ENCODE measurements at places on chromosomes 11 and 22. TPM values are rescaled to one million over a fixed set of nuclear protein-coding genes. Genes with fewer than 3 reads are reported as not detected.

GRCh38 chr11:95134491-95134890, 44.8 kb downstream of the ENDOD1 start:
- DNase-seq, result no peak

DNA sequence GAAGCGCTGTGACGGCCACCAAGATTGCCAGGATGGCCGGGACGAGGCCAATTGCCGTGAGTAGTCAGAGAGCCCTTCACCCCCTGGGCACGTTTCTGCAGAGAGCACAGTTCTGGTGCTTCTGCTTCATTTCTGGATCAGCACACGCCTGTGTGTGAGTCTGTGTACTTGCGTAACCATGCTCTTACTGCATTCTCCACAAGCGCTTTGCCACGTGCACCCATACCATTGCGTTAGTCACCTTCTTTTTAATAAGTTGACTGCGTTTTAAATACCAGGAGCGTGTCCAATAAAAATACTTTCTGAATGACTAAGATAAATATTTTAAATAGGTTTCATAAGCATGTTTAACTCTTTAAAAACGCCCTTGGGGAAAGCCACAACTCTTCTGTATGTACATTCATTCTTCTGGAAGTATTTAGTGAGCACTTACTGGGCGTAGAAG, 143.0 kb upstream of the SORL1-AS1 start:
- DNase-seq, result peak; percentile 3

- DNase-seq, result no peak
Observed at GRCh38 chr11:12784445-12784844, 110.2 kb downstream of the TEAD1 start.

- no peak for DNase-seq
Observed at GRCh38 chr22:30314915-30315314, 11.8 kb downstream of the TBC1D10A start.

- DNase-seq, result no peak
Observed at GRCh38 chr11:80621871-80622270, 1181.0 kb upstream of the TENM4 start.

GRCh38 chr11:80096736-80097135, 655.9 kb upstream of the TENM4 start:
- DNase-seq, result no peak

DNA sequence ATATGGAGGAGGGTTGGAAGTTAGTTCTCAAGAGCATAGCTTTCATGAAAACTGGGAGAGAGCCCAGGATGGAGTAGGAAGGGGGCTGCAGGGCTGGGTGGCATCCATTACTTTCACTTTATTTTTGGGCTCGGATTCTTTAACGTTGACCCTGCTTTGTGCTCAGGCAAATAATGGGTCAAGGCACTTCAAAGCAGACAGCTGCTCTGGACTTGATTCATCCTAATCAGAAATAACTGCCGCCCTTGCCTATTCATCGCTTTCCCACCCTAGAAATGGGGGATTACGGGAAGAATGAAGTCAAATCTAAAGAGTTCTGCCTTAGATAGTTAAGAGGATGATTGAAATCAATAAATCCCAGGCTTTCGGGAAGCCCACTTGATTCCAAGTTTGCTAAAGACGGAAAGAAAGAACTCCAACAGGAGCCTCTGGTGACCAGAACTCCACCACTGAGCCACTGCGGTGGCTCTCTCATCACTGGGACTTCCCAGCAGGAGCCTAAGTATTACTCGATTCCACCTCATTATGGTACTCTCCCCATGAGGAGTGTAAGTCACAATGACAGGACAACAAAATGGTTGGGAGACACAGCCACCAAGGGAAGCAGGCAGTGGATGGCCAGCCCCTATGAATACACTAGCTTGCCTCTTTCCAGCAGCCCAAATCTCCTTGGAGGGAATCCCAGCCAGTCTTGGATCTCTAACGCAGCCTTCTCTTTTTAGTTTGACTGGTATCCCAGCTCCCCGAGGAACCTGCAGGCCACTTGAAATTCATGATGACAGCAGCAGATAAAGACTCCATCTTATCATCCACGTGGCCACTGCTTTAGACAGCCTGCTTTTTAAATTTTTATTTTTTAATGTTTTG, 815.5 kb downstream of the NTM start:
- DNase-seq, result no peak

DNA sequence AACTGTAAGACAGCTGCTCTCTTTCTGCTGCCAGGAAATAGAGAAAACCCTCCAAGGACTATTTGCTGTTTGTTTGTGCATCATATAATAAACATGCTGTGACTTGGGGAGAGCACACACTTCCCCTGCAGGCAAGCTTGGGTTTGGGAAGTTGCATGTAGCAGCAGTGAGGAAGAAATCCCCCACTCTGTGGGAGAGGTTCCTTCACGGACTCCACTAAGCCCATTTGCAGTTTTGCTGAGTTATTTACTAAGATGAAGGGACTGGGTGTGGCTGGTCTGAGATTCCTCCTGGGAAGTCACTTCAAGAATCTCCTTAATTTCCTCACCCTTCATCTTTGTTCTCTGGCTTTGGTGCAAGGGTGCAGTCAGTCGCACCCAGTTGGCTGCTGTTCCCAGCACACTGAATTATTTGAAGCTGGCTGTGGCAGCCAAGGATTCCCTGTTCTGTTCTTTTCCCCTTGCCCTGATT, 104.9 kb downstream of the ARFGAP2 start:
- DNase-seq, result no peak

GRCh38 chr11:65334696-65335295, 1.1 kb downstream of the DPF2 start:
- DNase-seq, result no peak

- DNase-seq, result no peak
Observed at GRCh38 chr22:50403701-50404101, 60.6 kb downstream of the PPP6R2 start.

DNA sequence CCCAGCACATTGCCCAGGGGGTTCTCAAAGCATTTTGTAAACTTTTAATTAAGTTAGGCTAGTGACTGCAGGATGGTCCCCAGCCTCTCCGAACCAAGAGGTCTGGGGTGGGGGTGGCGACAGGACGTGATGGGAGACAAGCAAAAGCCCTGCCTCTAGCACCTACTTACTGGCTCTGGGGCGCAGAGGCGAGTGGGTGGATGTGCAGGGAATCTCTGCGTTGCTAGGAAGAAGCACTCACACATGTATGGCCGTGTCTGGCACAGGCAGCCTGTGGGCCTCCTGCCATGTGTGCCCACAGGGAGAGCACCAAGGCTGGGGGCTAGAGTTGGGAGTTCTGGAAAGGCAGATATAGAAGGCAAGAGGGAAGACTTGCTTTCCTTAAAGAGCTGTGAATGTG, 6.3 kb downstream of the OPCML start:
- no peak for DNase-seq

- DNase-seq, result no peak
Observed at GRCh38 chr11:58898106-58898505, 41.2 kb upstream of the GLYATL1 start.

DNA sequence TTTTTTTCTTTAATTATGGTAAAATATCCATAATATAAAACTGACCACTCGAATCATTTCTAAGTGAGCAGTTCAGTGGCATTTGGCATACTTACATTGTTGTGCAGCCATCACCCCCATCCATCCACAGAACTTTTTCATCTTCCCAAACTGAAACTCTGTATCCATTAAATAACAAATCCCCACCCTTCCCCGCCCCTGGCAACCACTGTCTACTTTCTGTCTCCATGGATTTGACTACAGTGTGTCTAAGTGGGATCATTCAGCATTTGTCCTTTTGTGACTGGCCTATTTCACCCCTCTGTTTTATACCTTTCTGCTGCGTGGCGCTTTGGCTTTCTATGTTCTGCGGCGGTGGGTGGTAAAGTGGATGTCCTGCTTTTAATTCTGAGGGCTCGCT, 49.1 kb downstream of the RTN4R start:
- DNase-seq, result no peak

DNA sequence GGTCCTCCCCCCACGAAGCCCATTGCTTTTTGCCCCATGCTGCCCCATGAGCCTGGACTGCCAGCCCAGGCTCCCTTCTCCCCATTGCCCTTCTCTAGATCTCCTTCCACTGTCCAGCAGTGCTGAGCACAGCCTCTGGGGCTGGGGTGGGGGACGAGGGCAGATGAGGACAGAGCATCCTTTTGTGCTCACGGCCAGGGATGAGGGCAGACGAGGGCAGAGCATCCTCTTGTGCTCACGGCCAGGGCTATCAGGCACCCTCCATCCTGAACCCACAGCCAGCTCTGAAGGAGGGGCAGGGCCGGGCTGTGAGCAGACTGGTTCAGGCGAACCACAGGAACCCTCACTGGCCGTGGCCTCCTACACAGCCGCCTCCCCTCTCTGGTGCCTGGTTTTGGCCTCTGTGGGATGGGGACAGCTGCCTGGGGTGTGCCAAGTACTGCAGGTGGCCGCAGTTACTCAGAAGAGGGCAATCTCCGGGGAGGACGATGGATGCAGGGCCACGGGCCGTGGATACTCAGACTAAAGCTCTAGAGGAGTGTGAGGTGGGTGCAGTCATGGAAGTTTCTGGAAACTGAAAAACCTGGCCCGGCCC, 1258.8 kb downstream of the BRD1 start:
- no peak for DNase-seq

DNA sequence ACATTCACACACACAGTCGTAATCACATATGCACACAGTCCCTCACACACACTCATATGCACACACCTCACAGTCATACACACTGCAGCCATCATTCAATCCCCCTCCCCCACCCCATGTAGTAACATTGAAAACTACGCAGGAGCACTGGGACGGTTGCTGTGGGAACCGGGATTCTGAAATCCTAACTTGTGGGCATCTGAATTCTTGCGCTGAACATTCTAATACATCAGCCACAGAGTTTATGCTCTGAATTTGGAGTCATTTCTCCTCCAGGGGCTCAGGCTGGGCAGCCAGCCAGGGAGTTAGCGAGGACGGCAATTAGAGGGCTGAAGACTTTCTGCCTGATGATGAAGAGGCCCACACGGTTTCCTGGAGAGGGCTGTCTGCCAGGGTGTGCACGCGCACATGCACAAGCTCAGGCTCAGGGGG, 32.7 kb downstream of the CD6 start:
- no peak for DNase-seq

DNA sequence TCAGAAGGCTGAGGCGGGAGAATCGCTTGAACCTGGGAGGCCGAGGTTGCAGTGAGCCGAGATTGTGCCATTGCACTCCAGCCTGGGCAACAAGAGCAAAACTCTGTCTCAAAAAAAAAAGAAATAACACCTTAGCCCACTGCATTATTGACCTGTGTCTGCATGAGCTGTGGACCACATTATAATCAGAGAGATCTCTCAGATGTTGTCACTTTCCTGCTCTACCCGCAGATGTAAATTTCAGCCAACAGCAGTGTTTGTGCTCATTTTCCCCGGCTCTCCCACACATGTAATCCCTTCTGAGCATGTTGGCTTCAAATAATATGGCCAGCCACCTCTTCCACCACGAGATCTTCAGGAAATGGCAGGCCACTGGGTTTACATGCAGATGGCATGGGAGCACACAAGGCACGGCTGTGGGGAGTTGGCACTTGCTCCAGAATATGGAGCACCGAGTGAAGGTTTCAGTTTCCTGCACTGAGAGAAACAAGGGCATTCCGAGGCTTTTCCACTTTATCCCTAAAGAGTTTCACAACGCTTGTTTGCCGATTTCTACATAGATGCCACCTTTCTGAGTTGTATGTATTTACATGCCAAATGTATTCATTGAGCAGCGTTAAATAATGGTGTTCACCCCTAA, 19.7 kb downstream of the CDPF1 start:
- DNase-seq, result no peak

DNA sequence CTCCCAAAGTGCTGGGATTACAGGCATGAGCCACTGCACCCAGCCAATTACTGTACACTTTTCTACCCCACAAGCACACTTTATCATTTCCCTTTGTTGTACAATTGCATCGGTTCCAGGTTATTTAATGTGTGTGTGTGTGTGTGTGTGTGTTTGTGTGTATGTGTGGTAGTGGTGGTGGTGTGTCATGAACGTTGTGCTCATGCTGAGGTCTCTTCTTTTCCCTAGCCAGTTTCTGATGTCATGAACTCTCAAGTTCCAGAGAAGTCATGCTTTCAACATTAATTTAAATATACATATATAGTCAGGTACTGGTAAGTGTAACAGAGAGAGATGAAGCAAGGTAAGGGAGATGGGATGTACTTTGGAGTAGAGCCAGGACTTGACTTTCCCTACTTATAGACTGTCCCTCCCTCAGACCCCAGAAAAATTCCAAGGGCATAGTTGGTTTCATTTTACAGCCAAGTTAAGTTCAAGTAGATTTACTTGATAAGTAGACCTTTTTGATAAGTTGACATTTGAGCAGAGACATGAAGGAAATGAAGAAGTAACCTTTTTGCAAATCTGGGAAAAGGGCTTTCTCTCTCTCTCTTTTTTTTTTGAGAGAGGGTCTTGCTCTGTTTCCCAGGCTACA, 42.7 kb downstream of the WEE1 start:
- DNase-seq, result no peak

- no peak for DNase-seq
Observed at GRCh38 chr11:69307421-69307820, 13.5 kb downstream of the MYEOV start.

DNA sequence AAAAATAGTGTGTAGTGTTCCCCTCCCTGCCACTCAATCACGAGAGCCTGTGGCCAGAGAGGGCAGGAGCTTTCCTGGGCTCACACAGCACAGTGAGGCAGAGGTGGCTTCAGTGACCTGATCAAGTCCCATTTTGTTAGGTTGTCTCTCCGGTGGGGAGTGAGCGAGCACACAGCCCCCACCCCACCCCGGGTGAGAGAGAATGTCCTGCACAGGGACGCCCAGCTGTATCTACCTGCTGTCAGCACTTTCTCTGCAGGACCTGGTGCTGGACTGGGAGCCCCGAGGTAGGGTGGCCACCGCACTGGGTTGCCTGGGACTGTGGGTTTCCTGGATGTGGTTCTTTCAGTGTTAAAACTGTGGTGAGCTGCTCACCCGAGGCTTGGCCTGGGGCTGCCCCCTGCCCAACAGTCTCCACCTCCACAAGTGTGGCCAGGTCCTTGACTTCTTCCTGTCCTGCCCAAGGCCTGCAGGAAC, 6.1 kb downstream of the CAPN5 start:
- no peak for DNase-seq

FIBP gene
- 60.8 TPM for total RNA-seq

KREMEN1 gene
- 23.5 TPM for total RNA-seq

PYGM gene
- 0.08 TPM for total RNA-seq

POU2F3 gene
- not detected for total RNA-seq

ILK gene
- total RNA-seq, result 106 TPM

GNG3 gene
- total RNA-seq, result not detected

OTUB1 gene
- total RNA-seq, result 39.2 TPM

HBD gene
- total RNA-seq, result not detected
